Activated naive CD8-positive, alpha-beta T cell treated with anti-CD3 and anti-CD28 coated beads, Interleukin-2, amount 50 U/mL, for 24 hours (primary cell): ENCODE measurements at places on chromosomes 5 and 9.

DNA sequence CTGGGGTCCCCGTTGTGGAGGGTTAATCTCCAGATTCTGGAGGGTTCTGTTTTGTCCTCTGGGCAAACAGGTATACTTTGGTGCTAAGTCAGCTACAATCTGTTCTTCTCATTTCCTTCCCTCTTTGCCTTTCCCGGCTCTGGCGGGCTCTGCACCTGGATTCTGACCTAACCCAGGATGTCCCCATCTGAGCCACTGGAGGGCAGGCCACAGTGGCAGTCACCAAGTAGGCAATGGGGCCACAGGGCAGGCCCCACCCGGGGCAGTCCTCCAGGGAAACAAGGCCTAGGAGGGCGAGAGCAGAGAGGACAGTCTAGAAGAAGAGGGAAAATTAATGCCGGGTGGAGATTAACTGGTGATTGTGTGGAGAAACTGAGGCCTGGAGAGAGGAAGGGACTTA is 40.4 kb upstream of the HRH2 start:
- no peak for DNase-seq

DNA sequence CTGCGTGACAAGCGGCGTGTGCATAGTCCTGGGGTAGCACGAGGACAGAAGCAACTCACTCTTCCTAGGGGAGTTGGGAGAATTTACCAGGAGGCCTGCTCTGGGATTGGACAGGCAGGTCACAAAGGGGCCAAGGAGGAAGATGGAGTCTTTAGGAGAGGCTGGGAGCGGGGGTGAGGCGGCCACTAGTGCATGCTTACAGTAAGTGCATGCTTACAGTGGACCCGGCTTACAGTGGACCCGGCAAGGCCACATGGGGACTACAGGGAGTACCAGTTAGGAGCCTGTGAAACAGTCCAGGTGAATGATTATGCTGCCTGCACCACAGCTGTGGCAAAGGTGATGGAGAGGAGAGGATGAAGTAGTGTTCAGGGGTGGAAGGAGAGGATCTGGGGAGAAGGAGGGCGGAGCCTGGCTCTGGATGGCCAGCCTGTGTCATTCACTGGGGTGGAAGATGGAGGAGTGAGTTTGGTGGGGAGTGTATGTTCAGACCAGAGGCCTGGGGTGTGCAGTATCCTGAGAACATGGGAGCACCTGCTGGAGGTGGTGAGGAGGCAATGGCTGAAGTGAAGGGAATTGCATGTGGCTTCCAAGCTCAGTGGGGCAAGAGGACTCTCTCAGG is 78.7 kb downstream of the CRB2 start:
- no peak for DNase-seq

DNA sequence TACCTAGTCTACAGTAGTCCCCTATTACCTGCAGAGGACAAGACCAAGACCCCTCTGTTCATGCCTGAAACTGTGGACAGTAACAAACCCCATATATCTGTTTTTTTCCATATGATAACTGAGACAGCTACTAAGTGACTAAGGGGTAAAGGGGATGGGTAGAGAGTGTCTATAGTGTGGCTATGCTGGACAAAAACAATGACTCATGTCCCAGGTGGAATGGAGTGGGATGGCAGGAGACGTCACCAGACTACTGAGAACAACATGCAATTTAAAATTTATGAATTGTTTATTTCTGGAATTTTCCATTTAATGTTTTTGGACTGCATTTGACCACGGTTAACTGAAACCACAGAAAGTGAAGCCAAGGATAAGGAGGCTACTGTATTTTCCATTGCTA is 171.8 kb downstream of the AGTPBP1 start:
- DNase-seq: no peak

DNA sequence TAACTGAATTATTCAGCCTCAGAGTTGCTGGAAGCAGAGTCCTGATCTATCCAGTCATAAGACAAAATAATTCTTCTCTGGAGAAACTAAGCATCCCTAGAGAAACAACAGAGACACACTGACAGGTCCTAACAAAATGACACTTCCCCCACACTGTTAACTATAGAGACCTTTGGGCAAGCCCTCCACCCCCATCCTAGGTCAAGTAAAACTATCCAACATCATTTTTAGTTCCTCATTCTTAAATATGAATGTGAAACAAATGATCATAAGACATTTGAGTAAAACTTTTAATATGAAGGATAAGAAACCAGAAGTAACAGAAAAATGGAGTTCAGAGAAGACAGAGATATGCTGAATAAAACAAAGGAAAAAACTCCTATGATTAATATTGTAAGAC is 30.9 kb downstream of the CNTLN start:
- DNase-seq: no peak

DNA sequence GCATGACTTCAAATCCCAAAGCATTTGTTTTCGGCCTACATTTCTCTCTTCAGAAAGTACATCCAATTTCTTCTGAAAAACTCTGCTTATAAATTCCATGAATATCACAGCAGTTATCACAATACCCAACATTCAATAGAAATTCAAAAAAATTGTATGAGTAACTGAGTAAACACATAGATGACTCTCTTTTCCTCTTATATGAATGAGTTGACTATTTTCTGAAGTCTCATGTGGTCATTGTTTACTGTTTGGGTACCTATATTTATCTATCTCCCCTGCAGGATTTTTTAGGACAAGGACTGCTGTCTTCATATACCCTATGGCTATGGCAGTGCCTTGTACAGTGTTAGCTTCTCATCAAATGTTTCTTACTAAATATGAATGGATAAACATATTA is 157.1 kb downstream of the HTR1A start:
- no peak for DNase-seq

DNA sequence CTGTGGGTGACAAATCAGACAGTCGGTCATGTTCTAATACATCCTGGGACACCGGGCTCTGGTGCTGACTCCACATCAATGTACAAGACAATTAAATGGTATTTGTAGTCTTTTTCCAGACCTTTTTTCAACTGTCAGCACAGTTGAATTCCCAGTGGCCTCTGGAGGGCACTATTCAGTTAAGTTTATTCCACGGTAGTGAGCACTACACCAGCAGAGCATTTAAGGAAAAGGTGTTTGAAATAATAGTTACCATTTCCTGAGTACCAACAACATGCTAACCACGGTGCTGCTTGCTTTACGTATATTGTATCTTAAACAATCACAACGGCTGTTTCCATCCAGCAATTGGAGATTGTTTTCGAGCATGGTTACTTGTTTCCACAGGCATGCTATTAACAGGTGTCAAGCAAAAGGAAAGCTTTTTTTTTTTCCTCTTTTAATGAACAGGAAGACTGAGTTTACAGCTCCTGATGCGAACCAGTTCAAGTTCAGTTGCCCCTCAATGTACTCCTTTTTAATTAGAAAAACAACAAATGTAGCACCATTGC is 186.7 kb downstream of the PDZD2 start:
- peak; percentile 19 for DNase-seq

- DNase-seq: no peak
These were observed 123.7 kb downstream of the VCAN start for GRCh38 chr5:83595217-83595616.

- no peak for DNase-seq
These were observed 8.6 kb downstream of the MLANA start for GRCh38 chr9:5899292-5899691.

GRCh38 chr9:3875361-3876132 is 349.7 kb upstream of the RFX3 start:
- DNase-seq: no peak

DNA sequence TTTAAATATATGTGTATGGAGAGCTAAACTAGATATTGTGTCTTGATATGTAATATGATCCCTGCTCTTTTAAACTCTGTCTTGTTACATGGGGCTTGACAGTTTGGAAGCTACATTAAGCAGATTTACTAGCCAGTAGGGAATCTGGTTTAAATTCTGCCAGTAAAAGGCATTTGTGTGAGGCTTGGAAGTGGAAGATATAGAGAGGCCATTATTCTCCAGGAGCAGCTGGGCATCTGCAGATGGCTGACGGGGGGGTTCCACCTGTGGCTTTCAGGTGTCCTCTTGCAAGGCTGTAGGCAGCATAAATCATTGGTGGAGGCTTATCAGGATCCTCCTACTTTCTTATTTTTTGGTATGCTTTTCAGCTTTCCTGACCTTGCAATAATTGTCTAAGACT is 179.1 kb upstream of the FBXL7 start:
- DNase-seq: no peak

DNA sequence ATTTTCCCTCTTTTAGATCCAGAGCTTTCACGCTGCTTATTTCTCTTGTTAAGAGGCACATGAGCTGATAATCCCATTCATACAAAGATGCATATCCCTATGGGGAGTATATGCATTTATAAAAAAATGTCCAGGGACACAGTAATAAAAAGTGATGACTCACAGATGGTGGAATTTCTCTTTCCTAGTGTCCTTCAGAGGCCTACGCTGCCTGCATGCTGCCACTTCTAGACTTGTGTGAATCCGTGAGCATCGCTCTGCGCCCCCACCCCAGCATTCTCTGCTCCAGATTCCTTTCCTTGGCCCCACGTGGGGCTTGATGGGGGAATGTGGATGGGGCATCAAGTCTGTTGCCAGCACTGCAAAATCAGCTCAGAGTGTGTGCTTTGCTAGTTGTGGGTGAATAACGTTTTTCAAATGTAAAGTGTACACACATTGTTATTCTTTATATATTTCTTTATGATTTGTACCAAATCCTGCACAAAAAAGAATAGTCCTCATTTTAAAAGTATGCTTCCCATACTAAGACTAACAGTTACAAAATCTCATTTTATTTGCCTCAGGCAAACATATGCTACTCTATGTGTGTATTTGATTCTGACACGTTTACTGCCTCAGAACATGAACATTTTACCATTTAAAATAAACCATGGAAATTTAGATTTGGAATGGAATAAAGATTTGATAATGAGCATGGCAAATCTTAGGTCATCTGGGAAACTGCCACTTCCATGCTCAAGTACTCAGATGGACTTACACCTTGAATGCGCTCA is 22.4 kb upstream of the RASGRF2 start:
- DNase-seq: no peak

GRCh38 chr9:88998503-88998902 is 7.2 kb downstream of the S1PR3 start:
- DNase-seq: no peak

GRCh38 chr9:124423155-124423554 is 7.9 kb upstream of the PSMB7 start:
- no peak for DNase-seq
